ENCODE measurements at places on chromosomes 16 and 17.

- no peak for DNase-seq
These were observed 16.0 kb downstream of the SMIM36 start for GRCh38 chr17:55495239-55495638.

DNA sequence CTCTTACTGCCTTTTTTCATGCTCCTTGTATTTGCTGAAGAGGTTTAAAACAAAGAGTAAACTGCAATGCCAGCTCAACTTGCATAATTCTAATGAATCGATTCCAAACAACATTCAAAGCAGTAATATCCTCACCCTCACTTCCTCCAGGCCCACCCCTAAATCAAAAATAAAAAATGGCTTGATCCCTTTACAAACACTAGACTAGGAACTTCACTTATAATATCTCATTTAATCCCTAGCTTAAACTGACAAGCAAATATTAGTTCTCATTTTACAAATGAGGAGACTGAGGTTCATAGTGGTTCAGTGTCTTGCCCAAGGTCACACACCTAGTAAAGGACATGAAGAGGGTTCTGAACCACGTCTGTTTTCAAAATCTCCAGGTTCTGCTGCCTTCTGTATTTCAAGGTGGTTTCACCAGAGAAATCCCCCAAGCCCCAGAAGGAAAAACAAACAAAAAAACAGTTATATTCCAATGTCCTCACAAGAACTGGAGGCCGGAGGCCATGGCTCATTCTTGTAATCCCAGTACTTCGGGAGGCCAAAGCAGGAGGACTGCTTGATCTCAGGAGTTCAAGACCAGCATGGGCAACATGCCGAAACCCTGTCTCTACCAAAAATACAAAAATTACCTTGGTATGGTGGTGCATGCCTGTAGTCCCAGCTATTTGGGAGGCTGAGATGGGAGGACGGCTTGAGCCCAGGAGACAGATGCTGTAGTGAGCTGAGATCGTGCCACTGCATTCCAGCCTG, 80.3 kb upstream of the GRIN2A start:
- DNase-seq, result no peak

DNA sequence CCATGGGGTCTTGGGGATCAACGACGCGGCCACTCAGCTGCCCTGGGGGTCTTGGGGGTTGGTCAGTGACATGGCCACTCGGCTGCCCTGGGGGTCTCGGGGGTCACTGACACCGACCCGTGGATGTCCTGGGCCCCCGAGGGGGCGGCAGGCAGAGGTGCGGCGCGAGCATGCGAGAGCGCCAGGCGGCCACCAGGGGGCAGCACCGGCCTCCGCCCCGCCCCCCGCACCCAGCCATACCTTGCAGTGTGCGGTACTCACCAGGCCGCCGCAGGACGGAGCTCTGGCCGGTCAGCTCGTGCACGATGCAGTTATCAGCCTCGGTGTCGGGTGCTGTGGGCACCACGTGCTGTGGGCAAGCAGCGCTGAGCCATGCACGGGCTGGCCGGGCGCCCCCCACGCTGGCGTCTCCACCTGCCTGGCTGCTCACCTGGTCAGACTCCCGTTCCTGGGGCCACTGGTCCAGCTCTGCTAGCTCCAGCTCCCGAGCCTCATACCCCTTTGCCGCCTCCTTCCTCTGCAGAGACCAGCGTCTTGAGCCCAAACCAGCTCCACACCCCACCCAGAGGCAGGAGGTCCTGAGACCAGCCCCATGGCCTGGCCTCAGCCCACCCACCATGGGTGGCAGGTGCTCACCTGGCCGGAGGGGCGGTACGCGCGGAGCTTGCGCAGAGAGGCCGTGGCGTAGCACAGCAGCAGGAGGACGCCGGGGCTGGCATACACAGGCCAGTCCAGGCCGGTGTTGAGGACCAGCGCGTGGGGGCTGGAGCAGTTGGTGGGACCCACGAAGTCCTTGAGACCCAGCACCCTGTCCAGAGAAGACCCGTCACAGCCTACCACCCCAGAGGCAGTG, 31.2 kb downstream of the CTU2 start:
- peak; percentile 73 for DNase-seq

DNA sequence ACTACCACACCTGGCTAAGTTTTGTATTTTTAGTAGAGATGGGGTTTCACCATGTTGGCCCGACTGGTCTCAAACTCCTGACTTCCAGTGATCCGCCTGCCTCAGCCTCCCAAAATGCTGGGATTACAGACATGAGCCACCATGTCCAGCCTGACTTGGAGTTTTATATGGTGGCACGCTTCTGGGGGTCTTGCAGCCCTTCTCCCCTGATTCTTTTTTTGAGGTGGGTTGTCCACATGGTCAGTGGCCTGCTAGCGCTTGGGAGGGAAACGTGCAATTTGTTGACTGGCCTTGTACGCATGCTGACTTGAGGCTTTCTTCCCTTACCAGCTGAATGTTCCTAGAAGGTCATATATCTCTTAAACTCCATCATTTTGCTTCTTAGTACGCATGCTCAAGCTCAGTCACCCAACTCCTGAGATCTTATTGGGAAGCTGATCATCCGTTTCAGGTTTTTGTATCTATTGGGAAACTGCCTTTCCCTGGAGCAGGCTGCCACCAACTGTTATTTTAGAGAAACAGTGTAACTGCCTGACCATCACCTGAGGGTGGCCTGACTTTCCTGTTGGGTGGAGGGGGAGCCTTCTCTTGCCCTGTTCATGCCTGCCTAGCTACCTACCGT, 13.7 kb upstream of the LDHD start:
- no peak for DNase-seq

DNA sequence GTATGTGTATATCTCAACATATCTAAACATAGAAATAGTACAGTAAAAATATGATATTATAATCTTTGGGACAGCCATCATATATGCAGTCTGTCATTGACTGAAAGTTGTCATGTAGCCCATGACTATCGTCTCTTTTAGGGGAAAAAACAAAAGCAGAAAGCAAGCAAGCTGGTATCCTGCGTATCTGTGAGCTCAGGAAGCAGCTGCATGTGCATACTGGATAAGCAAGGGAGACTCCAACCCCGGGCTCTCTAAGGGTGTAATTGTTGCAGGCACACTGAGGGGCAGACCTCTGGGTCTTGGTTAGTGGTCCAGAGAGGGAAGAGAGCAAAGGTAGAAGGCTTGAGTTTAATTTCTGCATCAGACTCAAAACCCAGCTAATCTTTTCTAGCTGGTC, 581.1 kb downstream of the MAF start:
- DNase-seq, result no peak

- DNase-seq, result no peak
These were observed 20.2 kb downstream of the ZFHX3 start for GRCh38 chr16:73027685-73028111.

GRCh38 chr17:21089145-21089544, 37.6 kb upstream of the DHRS7B start:
- no peak for DNase-seq

DNA sequence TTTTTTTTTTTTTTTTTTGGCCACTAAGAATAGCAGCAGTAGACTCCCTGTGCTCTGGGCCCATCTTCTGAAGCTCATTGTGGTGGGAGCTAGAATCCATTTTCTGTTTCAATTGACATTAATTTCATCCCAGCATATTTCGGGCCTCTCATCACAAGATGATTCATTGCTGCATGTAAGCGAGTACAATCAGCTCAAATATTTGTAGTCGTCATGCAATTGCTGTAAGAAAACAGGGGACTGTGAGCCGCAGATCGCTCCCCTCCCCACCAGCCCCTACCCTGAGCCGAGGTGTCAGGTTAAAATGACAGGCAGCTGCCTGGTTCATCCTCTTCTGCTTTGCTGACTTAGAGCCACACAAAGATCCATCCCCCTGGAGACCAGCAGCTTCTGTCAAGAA, 358.8 kb upstream of the CDH5 start:
- no peak for DNase-seq

GRCh38 chr17:1239210-1239609, 31.0 kb upstream of the BHLHA9 start:
- DNase-seq, result no peak

DNA sequence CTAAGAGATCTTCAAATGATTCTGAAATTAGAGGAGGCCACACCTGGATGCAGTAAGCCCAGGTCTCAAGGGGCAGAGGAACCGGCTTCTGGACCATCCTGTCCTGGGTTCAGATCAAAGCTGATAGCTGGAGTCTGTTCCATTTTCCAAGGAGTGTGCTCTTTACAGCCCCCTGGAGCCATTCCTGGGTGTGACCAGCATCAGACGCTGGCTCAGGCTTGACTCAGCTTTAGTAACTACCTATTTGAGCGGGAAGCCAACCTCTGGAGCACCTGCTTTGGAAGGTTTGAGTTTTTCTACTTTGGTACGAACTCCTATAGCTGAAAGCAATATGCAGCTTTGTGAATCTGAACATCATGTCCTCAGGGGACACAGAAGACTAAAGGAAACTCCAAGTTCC, 12.9 kb upstream of the BBS2 start:
- no peak for DNase-seq

- no peak for DNase-seq
These were observed 1.6 kb downstream of the ITGA3 start for GRCh38 chr17:50057521-50057991.

- no peak for DNase-seq
These were observed 130.4 kb downstream of the C16orf78 start for GRCh38 chr16:49504023-49504364.

- no peak for DNase-seq
These were observed 16.0 kb downstream of the SOX8 start for GRCh38 chr16:997440-998051.

GRCh38 chr17:42027961-42028790, 8.3 kb downstream of the NKIRAS2 start:
- no peak for DNase-seq

GRCh38 chr17:80793851-80794267, 197.8 kb upstream of the CHMP6 start:
- no peak for DNase-seq

- no peak for DNase-seq
These were observed 481.8 kb downstream of the XYLT1 start for GRCh38 chr16:16988963-16989362.

DNA sequence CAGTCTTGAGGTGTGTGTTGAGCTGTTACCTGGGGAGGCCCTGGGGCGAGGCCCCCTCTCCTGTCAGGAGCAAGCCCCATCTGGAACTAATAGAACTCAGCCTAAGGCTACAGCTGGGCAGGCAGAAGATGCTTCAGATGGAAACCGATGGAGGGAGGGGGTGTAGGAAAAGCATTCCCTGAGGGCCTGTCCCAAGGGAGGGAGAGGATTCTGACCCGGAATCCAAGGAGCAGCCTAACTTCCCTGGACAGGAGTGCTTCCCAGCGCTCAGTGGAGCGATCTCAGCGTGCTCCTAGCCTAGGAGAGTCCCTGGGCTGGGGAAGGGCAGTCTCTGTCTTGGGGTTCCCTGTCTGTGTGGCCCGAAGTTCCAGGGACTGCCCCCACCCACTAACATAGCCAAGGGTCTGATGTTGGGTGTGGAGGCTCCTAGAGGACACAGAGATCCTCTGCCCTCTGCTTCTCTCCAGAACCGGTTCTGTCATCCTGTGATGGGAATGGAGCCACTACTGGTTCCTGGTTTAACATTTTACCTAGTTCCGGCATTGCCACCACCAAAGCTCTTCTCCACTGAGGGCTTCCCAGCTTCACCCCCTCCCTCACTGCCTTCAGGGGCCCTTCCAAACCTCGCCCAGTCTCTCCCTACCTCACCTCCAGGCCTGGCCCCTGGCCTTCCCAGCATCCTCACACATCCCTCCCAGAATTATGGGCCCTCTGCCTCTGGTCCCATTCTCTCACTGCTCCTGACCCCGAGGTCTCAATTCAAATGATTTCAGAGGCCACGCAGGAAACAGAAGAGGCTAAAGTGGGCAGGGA, 58.7 kb downstream of the RTN4RL1 start:
- DNase-seq, result no peak

GRCh38 chr17:39738983-39739884, 1.5 kb downstream of the GRB7 start:
- no peak for DNase-seq

GRCh38 chr17:29116804-29117753, 63.1 kb downstream of the MYO18A start:
- peak; percentile 72 for DNase-seq
